Thoracic aorta (tissue), 2 donors: ENCODE measurements at places on chromosomes 16 and 17. TPM values are rescaled to one million over a fixed set of nuclear protein-coding genes. Genes with fewer than 3 reads are reported as not detected.
A peak's percentile ranks its signal among the peaks of the same experiment; 100 is the strongest.

The ADAM11 gene
- 5.7 TPM for total RNA-seq

The PTGES3L gene
- 1.5 TPM for total RNA-seq

The MAF gene
- 41.8 TPM for total RNA-seq

The OTOA gene
- not detected for total RNA-seq

The TBC1D10B gene
- 34.5 TPM for total RNA-seq

The CCDC92B gene
- 0.14 TPM for total RNA-seq

The P2RX5 gene
- total RNA-seq: 2.3 TPM

The CSH1 gene
- not detected for total RNA-seq

DNA sequence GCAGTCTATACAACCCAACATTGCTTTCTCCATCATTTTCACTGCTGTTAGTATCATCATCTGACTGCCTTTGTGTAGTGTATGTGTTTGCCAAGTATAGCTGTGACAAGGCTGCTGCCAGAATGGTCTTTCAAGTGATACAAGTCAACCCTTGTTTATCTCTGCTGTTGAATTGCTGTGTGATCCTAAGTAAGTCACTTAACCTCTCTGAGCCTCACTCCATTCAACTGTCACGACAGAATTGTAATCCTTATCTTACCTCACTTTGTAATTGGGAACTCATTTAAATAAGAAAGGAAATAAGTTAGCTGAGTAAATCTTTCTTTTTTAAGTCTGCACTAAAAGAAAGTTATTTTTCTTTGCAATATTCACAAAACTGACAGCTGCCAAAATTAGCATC, 340.6 kb downstream of the CA10 start:
- H3K27ac ChIP-seq: no peak overlapping the region
- no peak overlapping the region for H3K4me3 ChIP-seq
- no peaks in the 10 kb centered on the region for H3K4me1 ChIP-seq

- no peak for DNase-seq
- no peaks in the 10 kb centered on the region for H3K36me3 ChIP-seq
- H3K27ac ChIP-seq: no peak overlapping the region
- H3K4me1 ChIP-seq: peaks cover 5% of the 10 kb centered on the region
- no peak overlapping the region for H3K4me3 ChIP-seq
- H3K27me3 ChIP-seq: no peaks in the 10 kb centered on the region
Observed at GRCh38 chr17:57528058-57528451, 217.0 kb downstream of the CCDC182 start.

- no peaks in the 10 kb centered on the region for H3K27me3 ChIP-seq
- H3K36me3 ChIP-seq: no peaks in the 10 kb centered on the region
- no peak overlapping the region for H3K4me3 ChIP-seq
- no peaks in the 10 kb centered on the region for H3K4me1 ChIP-seq
Observed at GRCh38 chr16:27430923-27431484, 29.0 kb downstream of the IL21R start.

DNA sequence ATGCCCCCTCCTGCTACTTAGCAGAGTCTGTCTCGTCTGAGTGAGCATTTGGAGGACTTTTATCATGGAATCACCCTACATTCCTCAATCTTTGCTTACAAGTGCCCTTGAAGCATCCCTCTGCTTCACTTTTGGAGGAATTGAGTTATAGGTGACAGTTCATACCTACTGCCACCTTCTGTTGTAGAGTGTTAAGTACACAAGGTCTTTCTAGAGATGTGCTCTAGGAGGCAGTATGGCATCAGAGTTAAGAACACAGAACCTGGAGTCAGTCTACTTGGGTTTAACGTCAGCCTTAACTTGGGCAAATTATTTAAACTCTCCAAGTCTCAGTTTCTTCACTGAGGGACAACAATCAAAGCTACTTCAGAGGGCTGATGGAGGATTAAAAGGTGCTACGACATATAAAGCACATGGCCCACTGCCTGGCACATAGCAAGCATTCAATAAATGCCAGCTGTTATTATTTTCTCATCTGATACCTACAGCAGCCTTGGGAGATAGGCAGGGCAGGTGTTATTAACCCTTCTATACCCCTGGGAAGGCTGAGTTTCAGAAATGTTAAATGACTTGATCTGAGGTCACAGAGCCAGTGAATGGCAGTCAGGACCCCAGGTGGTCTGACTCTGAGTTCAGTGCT, 62.2 kb downstream of the UTP18 start:
- peaks cover 4% of the 10 kb centered on the region for H3K4me1 ChIP-seq
- no peak for DNase-seq
- no peak overlapping the region for H3K4me3 ChIP-seq
- H3K36me3 ChIP-seq: no peaks in the 10 kb centered on the region
- no peak overlapping the region for H3K27ac ChIP-seq

GRCh38 chr17:49055181-49055927, 58.2 kb downstream of the IGF2BP1 start:
- H3K27me3 ChIP-seq: no peaks in the 10 kb centered on the region
- DNase-seq: no peak
- H3K36me3 ChIP-seq: no peaks in the 10 kb centered on the region
- H3K4me1 ChIP-seq: no peaks in the 10 kb centered on the region
- H3K27ac ChIP-seq: no peak overlapping the region
- H3K4me3 ChIP-seq: no peak overlapping the region

GRCh38 chr17:17681744-17682292, 560 bp downstream of the RAI1 start:
- peak overlapping the region; percentile 89 for H3K27ac ChIP-seq
- peak overlapping the region; percentile 91 for H3K4me3 ChIP-seq
- no peaks in the 10 kb centered on the region for H3K36me3 ChIP-seq
- DNase-seq: no peak
- H3K4me1 ChIP-seq: peaks cover 8% of the 10 kb centered on the region

DNA sequence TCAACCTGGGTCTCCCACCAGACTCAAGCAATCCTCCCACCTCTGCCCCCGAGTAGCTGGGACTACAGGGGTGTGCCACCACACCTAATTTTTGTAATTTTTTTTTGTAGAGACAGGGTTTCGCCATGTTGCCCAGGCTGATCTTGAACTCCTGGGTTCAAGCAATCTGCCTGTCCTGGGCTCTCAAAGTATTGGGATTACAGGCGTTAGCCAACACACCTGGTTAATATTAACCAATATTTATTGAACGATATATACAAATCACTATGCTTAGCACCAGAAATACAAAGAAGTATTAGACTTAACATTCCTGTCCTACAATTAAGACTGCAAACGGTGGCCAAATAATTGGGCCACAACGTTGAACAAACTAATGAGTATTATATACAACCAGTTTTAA, 4.2 kb downstream of the MBTD1 start:
- no peak overlapping the region for H3K27ac ChIP-seq
- H3K4me1 ChIP-seq: peaks cover 28% of the 10 kb centered on the region
- H3K36me3 ChIP-seq: no peaks in the 10 kb centered on the region
- no peak for DNase-seq
- H3K4me3 ChIP-seq: no peak overlapping the region

GRCh38 chr16:11047057-11047456, 102.7 kb downstream of the CLEC16A start:
- DNase-seq: no peak
- no peak overlapping the region for H3K27ac ChIP-seq
- H3K27me3 ChIP-seq: no peaks in the 10 kb centered on the region
- H3K36me3 ChIP-seq: peaks cover 33% of the 10 kb centered on the region
- H3K4me3 ChIP-seq: no peak overlapping the region
- H3K4me1 ChIP-seq: no peaks in the 10 kb centered on the region

DNA sequence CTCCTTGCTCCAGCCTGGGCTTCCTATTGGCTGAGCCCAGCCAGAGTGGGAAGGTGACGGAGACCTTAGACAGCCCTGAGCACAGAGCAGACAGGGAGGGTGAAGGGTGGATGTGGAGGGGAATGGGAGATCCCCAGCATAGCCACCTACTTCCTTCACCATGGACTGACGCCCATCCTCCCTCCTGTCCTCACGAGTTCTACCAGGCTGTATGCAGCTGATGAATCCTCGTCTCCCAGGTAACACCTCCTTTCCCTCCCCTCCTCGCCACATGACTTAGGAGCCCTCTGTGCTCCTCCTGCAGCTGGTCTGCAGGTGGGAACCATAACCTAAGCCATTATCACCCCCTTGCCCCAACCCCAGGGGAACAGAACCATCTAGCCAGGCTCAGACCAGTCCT, 9.0 kb upstream of the CRHR1 start:
- no peak for DNase-seq
- H3K27ac ChIP-seq: no peak overlapping the region
- no peaks in the 10 kb centered on the region for H3K36me3 ChIP-seq
- peaks cover 6% of the 10 kb centered on the region for H3K27me3 ChIP-seq

DNA sequence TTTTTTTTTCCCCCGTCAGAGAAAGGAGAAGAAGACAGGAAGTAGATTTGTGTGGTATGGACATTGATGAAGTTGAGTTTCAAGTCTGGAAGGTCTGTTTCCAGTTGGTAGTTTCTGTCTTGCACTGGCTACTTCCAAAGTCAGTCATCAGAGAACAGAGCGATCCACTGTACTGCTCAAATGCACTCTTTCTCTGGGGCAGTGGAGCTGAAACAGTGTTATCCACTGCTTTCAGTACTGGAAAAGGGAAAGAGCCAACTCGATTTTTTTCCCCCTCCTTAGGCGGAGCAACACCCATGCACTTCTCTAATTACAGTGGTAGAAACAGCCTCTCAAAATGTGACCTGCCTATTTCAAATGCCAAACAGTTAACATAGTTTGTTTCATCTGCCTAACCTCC, 7.4 kb downstream of the PRKCA start:
- H3K4me3 ChIP-seq: no peak overlapping the region
- no peaks in the 10 kb centered on the region for H3K36me3 ChIP-seq
- DNase-seq: no peak
- H3K27ac ChIP-seq: no peak overlapping the region

DNA sequence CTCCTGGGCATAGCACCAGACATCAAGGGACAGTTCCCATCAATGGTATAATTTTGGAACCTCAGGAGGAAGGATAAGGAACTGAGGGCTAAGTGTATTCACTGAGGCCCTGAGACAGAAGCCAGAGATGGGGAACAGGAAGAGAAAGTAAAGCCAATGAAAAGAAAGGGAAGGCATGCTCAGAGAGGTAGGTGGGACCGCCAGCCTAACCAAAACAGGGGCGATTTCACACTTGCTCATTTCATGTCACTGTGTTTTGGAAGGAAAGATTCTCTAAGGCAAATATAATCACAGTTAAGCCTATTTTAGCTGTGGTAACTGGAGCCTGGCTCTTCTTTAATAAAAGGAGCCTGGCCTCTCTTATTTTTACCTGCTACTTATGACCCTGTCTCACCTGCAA, 411.1 kb downstream of the CDH13 start:
- no peaks in the 10 kb centered on the region for H3K36me3 ChIP-seq
- no peak overlapping the region for H3K27ac ChIP-seq
- no peak for DNase-seq
- no peak overlapping the region for H3K4me3 ChIP-seq
- H3K27me3 ChIP-seq: no peaks in the 10 kb centered on the region

DNA sequence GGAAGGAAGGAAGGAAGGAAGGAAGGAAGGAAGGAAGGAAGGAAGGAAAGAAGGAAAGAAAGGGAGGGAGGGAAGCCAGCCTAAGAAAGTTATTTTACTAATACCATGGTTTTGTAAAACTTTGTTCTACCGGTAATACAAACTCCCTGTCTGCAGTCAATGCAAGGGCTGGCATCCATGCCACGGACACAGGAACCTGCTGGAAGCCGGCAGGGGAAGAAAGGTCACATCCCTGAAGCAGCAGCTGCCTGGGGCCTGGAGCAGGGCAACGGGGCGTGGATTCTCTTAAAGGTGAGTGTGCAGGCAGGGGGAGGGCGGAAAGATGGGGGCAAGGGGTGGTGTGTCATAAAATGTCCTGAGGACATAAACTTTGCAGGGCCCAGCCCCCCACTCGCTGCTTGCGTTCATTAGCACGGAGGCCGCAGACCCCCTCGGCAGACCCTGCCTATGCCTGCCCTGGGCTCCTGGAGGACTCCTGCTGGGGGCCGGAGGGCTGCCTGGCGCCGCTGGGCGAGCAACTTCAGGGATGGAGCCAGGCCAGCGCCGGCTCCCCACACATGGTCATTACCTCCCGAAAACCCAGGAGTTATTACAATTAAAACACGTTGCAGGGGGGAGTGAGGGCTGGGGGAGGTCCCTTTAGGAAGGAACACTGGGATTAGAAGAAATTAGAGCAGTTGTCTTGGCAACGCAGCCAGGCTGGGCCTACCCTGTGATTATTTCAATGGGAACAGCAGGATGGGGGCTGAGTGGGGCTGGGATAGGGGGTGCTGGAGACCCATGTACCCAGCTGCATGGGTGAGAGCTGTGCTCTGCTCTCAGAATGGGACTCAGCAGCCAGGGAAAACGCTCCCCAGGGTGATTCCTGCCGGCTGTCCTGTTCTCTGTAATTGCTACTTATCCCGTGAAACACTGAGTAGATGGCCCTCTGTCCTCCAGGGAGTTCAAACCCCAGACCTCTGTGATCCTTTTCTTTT, 257.9 kb downstream of the SOX9 start:
- H3K36me3 ChIP-seq: no peaks in the 10 kb centered on the region
- H3K4me3 ChIP-seq: no peak overlapping the region
- DNase-seq: no peak

DNA sequence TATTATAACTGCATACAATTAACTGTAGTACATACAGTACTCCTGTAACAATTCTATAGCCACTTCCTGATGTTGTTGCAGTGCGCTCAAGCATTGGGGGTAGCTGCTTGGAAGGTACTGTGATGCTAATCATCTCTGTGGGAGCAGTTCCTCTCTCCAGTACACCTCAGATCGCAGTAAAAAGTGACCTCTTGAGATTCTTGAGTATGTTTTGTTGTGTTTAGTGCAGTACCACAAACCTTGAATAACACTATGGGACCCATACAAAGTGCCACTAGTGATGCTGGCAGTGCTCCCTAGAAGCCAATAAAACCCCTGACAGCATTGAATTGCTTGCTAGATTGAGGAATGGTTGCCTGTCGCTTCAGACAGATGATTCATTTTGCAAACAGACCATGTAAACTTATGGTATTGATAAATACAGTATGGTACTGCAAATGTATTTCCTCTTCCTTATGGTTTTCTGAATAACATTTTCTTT, 193.0 kb downstream of the SPECC1 start:
- H3K27me3 ChIP-seq: no peaks in the 10 kb centered on the region
- no peak for DNase-seq
- H3K27ac ChIP-seq: no peak overlapping the region
- no peak overlapping the region for H3K4me3 ChIP-seq
- no peaks in the 10 kb centered on the region for H3K36me3 ChIP-seq

GRCh38 chr17:80961541-80962330, 29.9 kb upstream of the CHMP6 start:
- H3K4me1 ChIP-seq: peaks cover 42% of the 10 kb centered on the region
- no peaks in the 10 kb centered on the region for H3K27me3 ChIP-seq
- H3K36me3 ChIP-seq: peaks cover 16% of the 10 kb centered on the region
- DNase-seq: no peak
- peak overlapping the region; percentile 26 for H3K27ac ChIP-seq
- no peak overlapping the region for H3K4me3 ChIP-seq
